A549 (cell line): ENCODE measurements at places on chromosomes 3 and 15. TPM values are rescaled to one million over a fixed set of nuclear protein-coding genes. Genes with fewer than 3 reads are reported as not detected.

DNA sequence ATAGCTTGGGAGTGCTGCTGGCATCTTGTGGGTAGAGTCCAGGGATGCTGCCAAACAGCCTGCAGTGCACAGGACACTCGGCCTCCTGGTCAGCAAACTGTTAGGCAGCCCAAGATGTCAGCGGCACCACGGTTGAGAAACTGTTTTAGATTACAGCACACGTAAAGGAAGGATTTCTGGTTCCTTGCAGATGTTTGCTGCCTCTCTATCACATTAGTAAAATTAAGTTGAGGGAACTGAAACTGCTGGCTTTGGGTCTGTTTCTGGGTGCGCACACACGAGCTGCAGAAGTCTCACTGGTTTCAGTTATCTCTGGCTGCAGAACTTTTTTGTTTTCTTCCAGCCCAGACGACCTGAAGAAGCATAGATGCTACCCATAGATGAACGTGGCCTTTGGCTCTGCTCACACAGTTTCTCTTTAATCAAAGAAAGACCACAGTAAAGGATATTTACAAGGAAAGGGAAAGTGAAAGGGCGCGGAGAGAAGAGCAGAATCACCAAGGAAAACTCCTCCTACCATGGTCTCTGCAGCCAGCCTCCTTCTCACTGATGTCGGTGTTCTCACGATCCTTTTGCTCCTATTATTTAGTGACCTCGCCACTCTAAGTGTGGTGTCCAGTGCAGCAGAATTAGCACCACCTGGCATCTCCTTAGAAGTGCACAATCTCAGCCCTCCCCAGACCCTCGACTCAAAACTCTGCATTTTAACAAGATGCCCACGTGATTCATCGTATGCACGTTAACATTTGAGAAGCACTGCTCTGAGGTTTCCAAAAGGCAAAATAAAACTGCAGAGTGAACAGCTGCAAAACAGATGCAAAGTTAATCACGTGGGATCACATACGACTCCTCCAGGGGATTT lies 50.6 kb upstream of the AKAP13 start:
- DNase-seq: peak; percentile 44

GRCh38 chr3:81776643-81777042 lies 15.2 kb upstream of the GBE1 start:
- no peak for DNase-seq

DNA sequence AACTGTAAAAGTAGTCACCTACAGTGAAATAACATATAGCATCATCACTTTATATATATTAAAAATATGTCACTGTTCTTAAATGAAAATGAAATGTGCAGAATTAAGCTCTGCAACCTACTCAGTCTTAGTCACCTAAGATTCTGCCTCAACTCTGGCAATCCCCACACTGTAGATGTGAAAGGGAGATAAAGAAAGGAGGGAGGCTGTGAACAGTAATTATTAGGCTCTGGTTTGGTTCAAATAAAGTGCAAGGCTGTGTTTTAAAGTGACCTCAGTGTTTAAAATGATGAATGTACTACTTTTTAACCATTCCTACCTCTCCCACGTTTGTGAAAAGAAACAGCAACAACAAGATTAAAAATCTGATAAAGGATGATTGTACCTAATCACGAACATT lies 72.2 kb downstream of the ATP8B4 start:
- no peak for DNase-seq

DNA sequence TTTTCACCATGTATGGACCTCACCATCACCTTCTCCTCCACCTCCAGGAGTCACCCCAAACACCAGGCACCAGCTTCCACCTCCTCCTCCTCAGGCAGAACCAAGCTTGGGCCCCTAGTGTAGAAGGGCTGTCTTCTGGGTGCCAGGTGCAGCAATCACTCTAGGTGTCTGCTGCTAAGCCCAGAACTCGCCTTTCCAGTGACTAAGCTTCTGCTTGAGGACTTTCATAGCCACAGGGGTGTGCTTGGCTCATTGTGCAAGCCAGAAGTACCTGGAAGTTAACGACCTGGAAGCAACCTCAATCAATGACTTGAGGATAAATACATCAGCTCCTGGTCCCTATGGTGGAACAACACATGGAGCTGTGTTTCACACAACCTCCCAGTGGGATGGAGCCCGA lies 49.8 kb upstream of the PXYLP1 start:
- no peak for DNase-seq

GRCh38 chr3:137471130-137471529 lies 293.0 kb upstream of the SOX14 start:
- no peak for DNase-seq

Gene CTDSPL
- polyA plus RNA-seq: 9.9 to 10.6 TPM (median 9.9 TPM) in 3 replicates

Gene AMIGO3
- 0.13 TPM in 1 of 3 replicates, not detected in the others for polyA plus RNA-seq

Gene IL20RB
- 1.0 to 1.6 TPM (median 1.1 TPM) in 3 replicates for polyA plus RNA-seq
